ENCODE measurements at places on chromosomes 5 and 9. TPM values are rescaled to one million over a fixed set of nuclear protein-coding genes. Genes with fewer than 3 reads are reported as not detected.
A peak's percentile ranks its signal among the peaks of the same experiment; 100 is the strongest.

GRCh38 chr9:32389365-32389764 is 4.9 kb downstream of the ACO1 start:
- H3K27ac ChIP-seq: no peak overlapping the region
- H3K4me3 ChIP-seq: no peak overlapping the region
- H3K4me1 ChIP-seq: peaks cover 12% of the 10 kb centered on the region
- no peaks in the 10 kb centered on the region for H3K27me3 ChIP-seq

Gene NTMT1
- total RNA-seq: 49.2 TPM

DNA sequence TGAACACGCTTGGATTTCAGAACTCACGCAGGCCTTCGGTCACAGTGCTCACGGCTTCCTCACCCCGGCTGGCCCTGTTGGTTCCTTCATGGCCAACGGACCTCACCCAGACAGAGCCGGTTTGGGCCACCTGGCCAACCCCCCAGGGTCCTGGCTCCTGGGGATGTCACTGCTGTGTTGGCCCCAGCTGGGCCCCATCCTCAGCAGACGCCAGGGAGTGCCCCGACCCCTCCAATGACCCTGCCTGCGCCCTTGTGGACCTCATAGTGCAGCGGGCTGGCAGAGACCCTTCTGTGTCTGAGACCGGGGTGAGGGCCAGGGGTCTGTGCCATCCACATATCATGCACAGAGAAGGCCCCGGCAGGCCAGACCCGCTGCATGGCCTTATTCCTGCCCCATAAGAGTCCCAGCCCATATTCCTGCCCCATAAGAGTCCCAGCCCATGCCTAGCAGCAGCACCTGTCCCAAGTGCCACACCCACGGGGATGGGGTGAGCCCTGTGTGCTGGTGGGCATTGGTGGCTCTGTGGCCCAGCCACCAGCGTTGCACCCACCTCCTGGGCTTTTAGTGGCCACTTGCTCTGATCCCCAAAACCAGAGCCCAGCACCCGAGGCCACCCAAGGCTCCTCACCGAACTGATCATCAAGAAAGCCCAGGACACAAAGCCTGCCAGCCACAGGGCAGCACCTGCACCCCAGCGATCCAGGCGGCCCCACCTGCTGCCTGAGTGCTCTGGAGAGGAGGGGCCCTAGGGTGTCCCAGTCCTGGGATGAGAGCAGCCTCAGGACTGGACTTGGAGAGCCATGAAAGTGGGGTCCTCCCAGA is 1.3 kb upstream of the LPCAT1 start:
- DNase-seq: no peak
- H3K4me1 ChIP-seq: peaks cover 15% of the 10 kb centered on the region
- H3K4me3 ChIP-seq: peak overlapping the region; percentile 48
- peaks cover 8% of the 10 kb centered on the region for H3K36me3 ChIP-seq

GRCh38 chr5:124554746-124555578 is 191.5 kb downstream of the ZNF608 start:
- H3K4me1 ChIP-seq: no peaks in the 10 kb centered on the region
- H3K4me3 ChIP-seq: no peak overlapping the region
- no peaks in the 10 kb centered on the region for H3K36me3 ChIP-seq
- no peak for DNase-seq
- H3K27me3 ChIP-seq: no peaks in the 10 kb centered on the region
- H3K27ac ChIP-seq: no peak overlapping the region

DNA sequence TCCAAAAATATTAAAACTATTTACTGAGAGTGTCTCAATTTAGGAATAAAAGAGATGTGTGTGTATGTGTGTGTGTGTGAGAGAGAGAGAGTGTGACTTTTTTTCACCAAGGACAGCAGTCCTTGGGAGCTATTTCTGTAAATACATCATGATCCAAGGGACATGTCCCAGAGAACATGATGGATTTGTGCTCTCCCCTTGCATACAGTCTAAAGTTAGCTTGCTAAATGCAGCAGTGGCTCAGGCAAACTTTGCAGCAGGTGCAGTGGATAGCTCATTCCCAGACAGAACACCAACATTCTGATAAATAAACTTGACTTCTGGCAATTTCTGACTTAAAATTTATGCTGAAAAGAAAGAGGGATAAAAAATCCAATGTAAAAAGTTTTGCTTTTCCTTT is 55.4 kb upstream of the SGCD start:
- no peak overlapping the region for H3K4me3 ChIP-seq
- no peak overlapping the region for H3K27ac ChIP-seq
- no peaks in the 10 kb centered on the region for H3K27me3 ChIP-seq
- H3K4me1 ChIP-seq: no peaks in the 10 kb centered on the region
- no peaks in the 10 kb centered on the region for H3K36me3 ChIP-seq

- peaks cover 8% of the 10 kb centered on the region for H3K4me1 ChIP-seq
- no peak overlapping the region for H3K4me3 ChIP-seq
- no peak for DNase-seq
- H3K27ac ChIP-seq: no peak overlapping the region
These were observed 18.2 kb upstream of the IL7R start for GRCh38 chr5:35838370-35839042.

GRCh38 chr5:111043712-111044506 is 27.6 kb upstream of the TSLP start:
- no peaks in the 10 kb centered on the region for H3K4me1 ChIP-seq
- DNase-seq: peak; percentile 27
- H3K27me3 ChIP-seq: no peaks in the 10 kb centered on the region
- H3K4me3 ChIP-seq: no peak overlapping the region

DNA sequence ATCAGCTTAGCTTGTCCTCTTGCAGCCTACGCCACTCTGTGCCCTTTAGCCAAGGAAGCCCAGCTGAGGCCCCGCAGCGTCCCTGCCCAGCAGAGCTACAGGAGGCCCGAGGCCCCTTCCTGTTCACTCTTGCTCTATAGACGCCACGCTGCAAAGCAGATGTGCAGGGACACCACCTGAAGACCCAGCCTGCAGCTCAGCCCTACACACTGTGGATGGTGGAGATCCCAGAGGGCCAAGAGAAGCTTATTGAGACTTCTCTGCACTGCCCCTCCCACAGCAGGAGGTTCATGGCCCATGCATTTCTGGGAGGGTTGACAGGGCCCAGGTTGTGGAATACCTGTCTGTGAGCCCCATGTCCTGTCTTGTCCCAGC is 33.6 kb downstream of the IRF1 start:
- H3K4me1 ChIP-seq: peaks cover 45% of the 10 kb centered on the region
- peaks cover 12% of the 10 kb centered on the region for H3K36me3 ChIP-seq
- DNase-seq: no peak
- no peak overlapping the region for H3K4me3 ChIP-seq

Gene BHMT2
- total RNA-seq: not detected

Gene SPOCK1
- 34.3 TPM for total RNA-seq

Gene SHC3
- 0.02 TPM for total RNA-seq

DNA sequence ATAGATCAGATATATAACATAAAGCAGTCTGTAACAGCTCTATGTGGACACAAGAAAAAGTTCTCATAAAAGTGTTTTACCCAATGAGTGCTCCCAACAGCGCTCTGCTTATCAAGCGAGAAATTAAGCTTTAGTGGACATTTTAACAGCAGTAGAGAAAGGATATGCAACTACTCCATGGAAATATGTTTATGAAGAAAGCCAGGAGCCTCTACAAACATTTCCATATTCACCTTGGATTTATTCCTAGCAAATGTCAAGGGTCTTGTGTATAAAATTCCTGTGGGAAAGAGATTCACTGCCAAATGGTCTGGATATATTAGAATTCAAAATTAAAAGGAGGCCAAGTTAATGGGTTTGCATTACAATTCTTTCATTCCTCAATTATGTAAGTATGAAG is 66.5 kb downstream of the DTWD2 start:
- no peaks in the 10 kb centered on the region for H3K36me3 ChIP-seq
- no peaks in the 10 kb centered on the region for H3K27me3 ChIP-seq
- no peaks in the 10 kb centered on the region for H3K4me1 ChIP-seq
- no peak overlapping the region for H3K4me3 ChIP-seq

GRCh38 chr9:98559561-98559960 is 149.2 kb downstream of the GABBR2 start:
- no peaks in the 10 kb centered on the region for H3K27me3 ChIP-seq
- H3K4me3 ChIP-seq: no peak overlapping the region
- no peak for DNase-seq
- H3K4me1 ChIP-seq: no peaks in the 10 kb centered on the region

GRCh38 chr9:135448663-135449100 is 30.9 kb upstream of the PPP1R26 start:
- peaks cover 27% of the 10 kb centered on the region for H3K27me3 ChIP-seq
- H3K36me3 ChIP-seq: no peaks in the 10 kb centered on the region
- no peak overlapping the region for H3K4me3 ChIP-seq

Gene CTSV
- total RNA-seq: 1.9 TPM

GRCh38 chr9:84278130-84278529 is 62.4 kb downstream of the SLC28A3 start:
- no peak overlapping the region for H3K4me3 ChIP-seq
- no peak for DNase-seq
- no peak overlapping the region for H3K27ac ChIP-seq
- no peaks in the 10 kb centered on the region for H3K36me3 ChIP-seq

Gene TRUB2
- total RNA-seq: 37.6 TPM

DNA sequence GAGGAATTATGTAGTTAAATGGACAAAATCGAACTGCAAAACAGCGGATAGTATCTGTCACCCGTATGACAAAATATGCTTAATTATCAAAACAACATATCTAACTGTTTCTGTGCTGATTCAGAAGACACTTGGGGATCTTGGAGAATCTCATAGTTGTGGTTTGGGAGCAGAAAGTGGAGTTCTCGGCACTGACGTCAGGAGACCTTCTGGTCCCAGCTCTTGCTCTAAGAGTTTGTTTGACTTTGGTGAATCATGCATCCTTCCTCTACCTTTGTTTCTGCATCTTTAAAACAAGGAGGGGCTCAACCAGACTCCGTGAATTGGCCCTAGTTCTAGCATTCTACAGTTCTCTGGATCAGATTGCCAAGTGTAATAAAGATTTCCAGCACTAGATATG is 37.0 kb upstream of the TAF1L start:
- H3K27ac ChIP-seq: no peak overlapping the region
- peaks cover 8% of the 10 kb centered on the region for H3K4me1 ChIP-seq
- no peak overlapping the region for H3K4me3 ChIP-seq
- H3K27me3 ChIP-seq: no peaks in the 10 kb centered on the region

Gene ELAVL2
- total RNA-seq: 1.6 TPM

DNA sequence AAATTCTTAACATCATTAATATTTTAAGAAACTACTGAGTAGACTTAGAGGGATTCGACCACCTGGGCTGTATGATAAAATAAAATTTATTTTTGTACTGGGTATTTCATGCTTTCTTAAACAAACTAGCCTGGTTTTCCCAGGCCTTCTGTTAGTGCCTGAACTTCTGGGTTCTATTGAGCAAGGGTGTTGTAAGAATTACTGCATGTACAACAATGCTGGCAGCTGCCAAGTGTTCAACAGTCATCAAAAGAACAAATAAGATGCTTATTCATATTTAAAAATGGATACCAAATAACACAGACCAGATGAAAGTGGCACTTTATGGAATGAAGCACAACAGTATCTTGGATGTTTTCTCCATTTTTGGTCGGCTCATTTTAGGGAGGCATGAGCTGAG is 123.2 kb upstream of the FBXL7 start:
- DNase-seq: peak; percentile 22
- H3K4me1 ChIP-seq: no peaks in the 10 kb centered on the region
- no peak overlapping the region for H3K4me3 ChIP-seq
- H3K36me3 ChIP-seq: no peaks in the 10 kb centered on the region
- peaks cover 30% of the 10 kb centered on the region for H3K27me3 ChIP-seq

Gene AK3
- 61.0 TPM for total RNA-seq

Gene LHX3
- total RNA-seq: 0.22 TPM

Gene LOX
- total RNA-seq: 10.7 TPM

GRCh38 chr9:83384214-83384613 is 154.0 kb downstream of the FRMD3 start:
- DNase-seq: no peak
- H3K4me1 ChIP-seq: no peaks in the 10 kb centered on the region
- no peaks in the 10 kb centered on the region for H3K27me3 ChIP-seq
- no peaks in the 10 kb centered on the region for H3K36me3 ChIP-seq
- H3K4me3 ChIP-seq: no peak overlapping the region
- H3K27ac ChIP-seq: no peak overlapping the region

Gene C9orf50
- not detected for total RNA-seq

DNA sequence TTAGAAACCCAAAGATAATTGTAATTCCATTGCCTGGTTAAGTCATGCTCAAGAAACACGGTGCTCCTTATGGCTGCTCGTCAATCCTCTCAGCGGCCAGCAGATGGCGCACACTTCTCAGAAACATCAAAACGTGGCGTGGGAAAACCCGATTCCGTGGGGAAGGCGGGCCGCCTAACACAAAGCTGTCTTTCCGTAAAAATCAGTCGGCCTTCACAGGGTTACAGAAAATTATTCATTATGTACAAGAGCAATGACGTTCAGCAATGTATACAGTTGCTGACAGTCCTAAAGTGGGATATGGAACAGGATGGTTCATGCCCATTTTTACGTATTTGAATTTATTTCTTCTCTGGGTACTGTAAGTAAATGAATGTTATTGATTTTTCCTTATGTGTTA is 83.5 kb downstream of the PDE4D start:
- DNase-seq: peak; percentile 66
- no peak overlapping the region for H3K27ac ChIP-seq
- H3K27me3 ChIP-seq: peaks cover 16% of the 10 kb centered on the region
- H3K4me1 ChIP-seq: peaks cover 11% of the 10 kb centered on the region
- no peaks in the 10 kb centered on the region for H3K36me3 ChIP-seq

Gene SPATA31A6
- total RNA-seq: not detected

DNA sequence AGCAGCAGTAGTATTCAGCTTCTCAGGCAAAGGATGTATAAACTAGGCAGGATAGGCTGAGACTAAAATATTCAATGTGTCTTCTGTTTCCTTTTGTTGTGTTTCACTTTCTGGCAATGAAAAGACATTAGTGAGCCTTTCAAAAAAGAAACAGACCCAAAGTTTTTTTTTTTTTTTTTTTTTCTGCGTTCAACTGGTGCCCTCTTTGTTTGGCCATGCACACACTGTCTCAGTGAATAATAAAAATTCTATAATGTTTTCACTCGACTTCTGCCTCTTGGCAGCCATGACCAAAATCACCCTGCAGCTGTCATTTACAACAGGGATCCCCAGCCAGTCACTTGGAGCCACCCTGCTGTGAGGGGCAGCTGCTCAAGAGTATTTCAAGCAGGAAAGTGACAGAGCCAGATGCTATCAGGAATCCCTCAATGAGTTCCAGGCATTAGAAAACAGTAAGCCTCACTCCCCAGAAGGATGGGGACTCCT is 44.0 kb upstream of the MAN2A1 start:
- DNase-seq: no peak
- no peak overlapping the region for H3K27ac ChIP-seq
- no peaks in the 10 kb centered on the region for H3K27me3 ChIP-seq
- no peaks in the 10 kb centered on the region for H3K36me3 ChIP-seq
- no peaks in the 10 kb centered on the region for H3K4me1 ChIP-seq
- H3K4me3 ChIP-seq: no peak overlapping the region

- DNase-seq: no peak
- H3K36me3 ChIP-seq: peaks cover 7% of the 10 kb centered on the region
- no peaks in the 10 kb centered on the region for H3K27me3 ChIP-seq
- peaks cover 75% of the 10 kb centered on the region for H3K4me1 ChIP-seq
- H3K27ac ChIP-seq: peak overlapping the region; percentile 41
These were observed 7.1 kb upstream of the RNF145 start for GRCh38 chr5:159216454-159216853.

Gene MORN5
- total RNA-seq: not detected

Gene CCDC180
- 5.1 TPM for total RNA-seq
